Femur (tissue), 1 donor: ENCODE measurements at places on chromosomes 12 and 14.

- DNase-seq = no peak
These were observed 13.7 kb upstream of the APOBEC1 start for GRCh38 chr12:7679251-7680045.

- peak; percentile 47 for DNase-seq
These were observed 120.3 kb downstream of the FBXL14 start for GRCh38 chr12:1474041-1474573.

GRCh38 chr14:71050227-71050823 lies 143.1 kb downstream of the PCNX1 start:
- no peak for DNase-seq

- DNase-seq = no peak
These were observed 54.7 kb downstream of the PHLDA1 start for GRCh38 chr12:75976913-75977312.

GRCh38 chr12:114894076-114894475 lies 210.1 kb upstream of the TBX3 start:
- DNase-seq = no peak

DNA sequence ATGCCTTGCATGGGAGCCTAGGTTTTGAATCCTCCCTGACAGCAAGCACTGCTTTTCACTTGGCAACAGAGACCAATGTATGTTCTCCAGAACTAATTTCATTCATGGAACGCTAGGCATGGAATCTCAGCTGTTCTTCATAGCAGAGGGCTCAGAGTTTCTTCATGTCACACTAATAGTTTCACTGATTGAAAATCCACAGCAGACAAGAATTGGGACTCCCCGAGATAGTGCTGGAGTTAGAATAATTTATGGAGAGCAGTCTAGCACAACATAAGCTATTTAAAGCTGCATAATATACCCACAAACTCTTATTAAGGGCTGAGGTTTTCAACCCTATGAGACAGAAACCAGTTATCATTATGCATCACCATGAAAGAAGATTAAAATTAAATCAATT lies 342.5 kb downstream of the TMEM132D start:
- DNase-seq = no peak

GRCh38 chr12:32089586-32089985 lies 17.1 kb upstream of the BICD1 start:
- DNase-seq = no peak

GRCh38 chr12:116200812-116201211 lies 76.7 kb downstream of the MED13L start:
- DNase-seq = no peak

GRCh38 chr12:47797441-47797840 lies 22.3 kb downstream of the HDAC7 start:
- no peak for DNase-seq

- no peak for DNase-seq
These were observed 100.0 kb downstream of the ARF6 start for GRCh38 chr14:49992901-49993339.

DNA sequence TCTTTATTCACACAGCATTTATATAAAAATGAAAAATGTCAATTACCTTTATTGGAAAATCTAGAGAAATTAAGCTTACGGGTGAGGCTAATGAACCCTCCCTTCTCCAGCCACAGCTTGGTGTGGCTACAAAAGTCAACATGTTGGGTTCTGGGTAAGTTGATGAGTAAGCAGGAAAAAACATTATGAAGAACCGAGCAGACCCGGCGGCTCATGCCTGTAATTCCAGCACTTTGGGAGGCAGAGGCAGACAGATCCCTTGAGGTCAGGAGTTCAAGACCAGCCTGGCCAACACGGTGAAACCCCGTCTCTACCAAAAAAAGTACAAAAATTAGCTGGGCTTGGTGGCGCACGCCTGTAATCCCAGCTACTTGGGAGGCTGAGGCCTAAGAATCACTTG lies 10.9 kb downstream of the NAA25 start:
- DNase-seq = no peak

DNA sequence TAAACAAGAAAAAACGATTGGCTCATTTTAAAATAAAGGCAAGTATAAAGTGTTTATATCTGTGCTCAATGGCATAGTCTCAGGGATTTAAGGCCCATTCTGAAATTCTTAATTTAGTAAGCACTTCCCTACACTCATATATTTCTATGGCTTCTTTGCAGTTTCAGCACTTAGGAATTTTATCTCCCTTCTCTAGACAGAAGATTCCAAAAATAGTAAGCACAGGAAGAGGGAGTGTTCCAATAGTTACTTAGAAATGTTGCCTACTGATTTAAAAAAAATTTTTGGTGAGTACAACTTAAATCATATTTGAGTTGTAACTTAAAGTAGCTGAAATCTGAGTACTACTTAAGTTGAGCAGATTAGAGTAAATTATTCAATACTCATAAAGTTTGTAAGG lies 19.8 kb downstream of the INSM2 start:
- no peak for DNase-seq

- no peak for DNase-seq
These were observed 679 bp upstream of the SAV1 start for GRCh38 chr14:50668826-50669143.

- no peak for DNase-seq
These were observed 267.1 kb upstream of the PRKD1 start for GRCh38 chr14:30194741-30195148.

GRCh38 chr12:24788886-24789285 lies 160.0 kb downstream of the BCAT1 start:
- DNase-seq = no peak

DNA sequence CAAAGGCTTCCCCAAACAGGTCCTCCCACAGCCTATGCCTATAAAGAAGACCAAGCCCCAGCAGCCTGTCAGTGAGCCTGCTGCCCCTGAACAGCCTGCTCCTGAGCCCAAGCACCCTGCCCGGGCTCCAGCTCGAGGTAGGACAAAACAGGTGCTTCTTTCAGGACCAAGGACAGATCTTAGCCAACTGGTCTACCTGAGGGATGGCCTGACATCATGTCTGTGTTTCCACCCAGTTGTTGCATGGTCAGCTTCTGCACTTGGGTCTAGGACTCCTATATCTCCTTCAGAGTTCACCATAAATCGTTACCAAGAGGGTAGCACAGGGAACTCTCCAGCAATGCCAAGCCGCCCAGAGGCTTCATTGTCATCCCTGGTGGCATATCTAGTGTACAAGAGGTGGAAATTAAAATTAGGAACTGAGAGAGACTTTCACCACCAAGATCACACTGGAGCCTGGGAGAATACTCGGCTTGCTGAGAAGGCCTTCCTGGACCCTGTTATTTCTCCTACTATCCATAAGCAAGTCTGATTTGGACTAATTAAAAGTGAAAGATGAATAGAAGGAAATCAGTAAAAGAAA lies 38.2 kb upstream of the OAS1 start:
- no peak for DNase-seq

DNA sequence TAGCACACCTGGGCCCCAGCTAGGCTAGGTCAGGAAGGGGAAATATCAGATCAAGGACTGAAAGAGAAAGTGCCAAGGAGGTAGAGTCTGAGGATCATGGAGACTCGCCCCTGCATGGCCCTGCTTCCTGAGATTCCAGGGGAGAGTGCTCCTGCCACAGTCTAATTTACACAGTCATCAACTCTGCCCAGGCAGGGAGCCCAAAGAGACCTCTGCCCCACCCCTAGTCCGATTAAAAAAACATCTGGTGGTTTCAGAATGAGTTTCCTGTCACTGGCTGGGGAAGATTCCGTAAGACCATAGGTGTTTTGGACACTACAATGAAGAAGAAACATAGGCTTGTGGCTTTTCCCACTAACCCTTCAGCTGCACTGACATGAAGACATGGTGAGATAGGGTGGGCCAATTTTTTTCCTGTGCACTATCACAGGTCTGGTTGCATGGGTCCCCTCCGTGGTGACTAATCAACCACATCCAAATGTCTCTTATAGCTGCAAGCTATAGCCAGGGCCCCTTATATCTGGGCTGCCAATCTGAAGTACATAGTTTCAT lies 31.5 kb upstream of the GZMB start:
- no peak for DNase-seq

DNA sequence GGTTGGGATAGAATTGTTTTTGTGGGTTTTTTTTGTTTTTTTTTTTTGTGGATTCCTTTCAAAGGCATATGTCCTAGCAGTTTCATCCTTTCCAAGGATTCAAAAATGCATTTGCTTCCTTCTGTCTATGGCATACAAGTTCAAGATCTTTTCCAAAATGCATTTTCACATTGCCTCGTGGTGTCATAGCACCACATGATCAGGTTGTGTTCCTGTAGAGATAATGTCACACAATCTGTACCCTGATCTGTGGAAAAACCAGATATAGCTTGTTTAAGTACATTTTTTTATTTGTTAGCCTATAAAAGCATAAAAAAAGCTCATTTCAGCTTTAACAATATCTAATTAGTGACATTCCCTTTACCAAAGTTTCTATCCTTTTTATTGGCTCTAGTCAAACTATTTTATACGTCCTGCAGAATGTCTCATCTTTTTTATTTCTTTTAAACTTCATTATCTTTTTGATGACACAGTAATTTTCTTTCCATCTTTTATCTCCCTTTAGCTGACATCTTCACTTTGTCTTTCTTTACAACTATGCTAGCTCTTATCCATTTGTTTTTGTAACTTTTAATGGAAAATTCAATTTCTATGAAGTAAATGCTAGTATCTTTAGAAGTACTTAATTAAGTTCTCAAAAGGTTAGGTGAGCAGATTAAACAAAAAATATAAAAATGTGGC lies 106.0 kb upstream of the NOVA1 start:
- no peak for DNase-seq

DNA sequence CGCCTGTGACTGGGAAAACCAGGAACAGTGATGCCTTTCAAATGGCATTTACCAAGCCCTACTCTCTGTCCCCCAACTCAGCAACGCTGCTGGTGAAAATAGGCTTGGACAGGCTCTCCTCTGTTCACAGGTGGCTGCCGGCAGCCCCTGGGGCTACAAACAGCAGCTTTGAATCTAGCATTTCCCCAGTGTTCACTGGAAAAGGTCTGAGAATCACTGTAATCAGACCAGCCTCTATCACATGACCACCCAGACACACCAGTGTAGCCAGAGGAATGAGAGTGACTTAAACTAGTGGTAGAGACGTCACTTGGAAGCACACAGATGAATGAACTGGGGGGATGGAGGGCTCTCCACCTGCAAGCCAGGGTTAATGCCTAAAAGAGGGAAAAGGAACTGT lies 151.8 kb downstream of the FOXN3 start:
- no peak for DNase-seq

DNA sequence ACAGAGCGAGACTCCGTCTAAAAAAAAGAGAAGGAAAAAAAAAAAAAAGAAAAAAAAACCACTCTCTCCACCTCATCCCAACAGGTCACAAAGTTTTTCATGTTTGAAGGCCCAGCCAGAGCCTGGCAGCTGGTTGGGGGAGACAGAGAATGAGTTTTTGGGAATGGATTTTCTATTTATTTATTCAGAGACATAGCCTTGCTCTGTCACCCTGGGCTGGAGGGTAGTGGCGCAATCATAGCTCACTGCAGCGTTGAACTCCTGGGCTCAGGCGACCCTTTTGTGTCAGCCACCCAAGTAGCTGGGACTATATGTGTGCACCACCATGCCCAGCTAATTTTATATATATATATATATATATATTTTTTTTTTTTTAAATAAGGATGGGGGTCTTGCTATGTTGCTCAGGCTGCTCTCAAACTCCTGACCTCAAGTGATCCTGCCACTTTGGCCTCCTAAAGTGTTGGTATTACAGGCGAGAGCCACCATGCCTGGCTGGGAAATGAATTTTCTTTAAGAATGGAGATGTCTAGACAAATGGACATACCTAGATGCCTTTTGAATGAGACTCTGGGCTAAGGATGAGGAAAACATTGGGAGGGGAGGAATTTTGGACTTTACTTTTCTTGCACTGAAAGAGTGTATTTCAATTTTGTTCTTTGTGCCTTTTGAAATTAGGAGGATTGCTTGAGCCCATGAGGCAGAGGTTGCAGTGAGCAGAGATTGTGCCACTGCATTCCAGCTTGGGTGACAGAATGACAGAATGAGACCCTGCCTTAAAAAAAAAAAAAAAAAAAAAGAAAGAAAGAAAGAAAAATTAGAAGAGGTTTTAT lies 16.9 kb upstream of the PPP1R1A start:
- no peak for DNase-seq
